ENCODE measurements at places on chromosomes 2 and 18. TPM values are rescaled to one million over a fixed set of nuclear protein-coding genes. Genes with fewer than 3 reads are reported as not detected.

ANKRD36C gene
- 14.3 TPM for total RNA-seq

LINC00305 gene
- not detected for total RNA-seq

HOXD10 gene
- not detected for total RNA-seq

ABCG8 gene
- not detected for total RNA-seq

GAD1 gene
- total RNA-seq = 6.7 TPM

MC5R gene
- 0.49 TPM for total RNA-seq

EDAR gene
- not detected for total RNA-seq

NYAP2 gene
- not detected for total RNA-seq

TMEM247 gene
- total RNA-seq = not detected

TRMT61B gene
- 29.2 TPM for total RNA-seq

EGR4 gene
- not detected for total RNA-seq

LRP2 gene
- total RNA-seq = not detected

IMPACT gene
- 27.2 TPM for total RNA-seq

CCBE1 gene
- 9.0 TPM for total RNA-seq

ARHGAP25 gene
- not detected for total RNA-seq

VIL1 gene
- total RNA-seq = not detected

SGPP2 gene
- 0.10 TPM for total RNA-seq

RNU2-63P gene
- not detected for total RNA-seq

GALR1 gene
- not detected for total RNA-seq

TACR1 gene
- not detected for total RNA-seq

SIX3 gene
- total RNA-seq = not detected

CD28 gene
- not detected for total RNA-seq

SLC23A3 gene
- total RNA-seq = not detected

ANKRD44 gene
- total RNA-seq = 11.3 TPM

RESP18 gene
- not detected for total RNA-seq

HOXD1 gene
- total RNA-seq = 0.39 TPM

ANO7 gene
- 0.72 TPM for total RNA-seq

GATA6 gene
- total RNA-seq = 3.3 TPM

TNS1 gene
- 2.5 TPM for total RNA-seq

EML6 gene
- 2.1 TPM for total RNA-seq

SCN3A gene
- total RNA-seq = 0.36 TPM

RAB6C gene
- total RNA-seq = not detected

ELAC1 gene
- 5.1 TPM for total RNA-seq

CRYBA2 gene
- total RNA-seq = 0.20 TPM
